ENCODE measurements at places on chromosomes 7 and 10.

GRCh38 chr10:28256776-28257175 lies 46.1 kb downstream of the MPP7 start:
- no peak for DNase-seq

DNA sequence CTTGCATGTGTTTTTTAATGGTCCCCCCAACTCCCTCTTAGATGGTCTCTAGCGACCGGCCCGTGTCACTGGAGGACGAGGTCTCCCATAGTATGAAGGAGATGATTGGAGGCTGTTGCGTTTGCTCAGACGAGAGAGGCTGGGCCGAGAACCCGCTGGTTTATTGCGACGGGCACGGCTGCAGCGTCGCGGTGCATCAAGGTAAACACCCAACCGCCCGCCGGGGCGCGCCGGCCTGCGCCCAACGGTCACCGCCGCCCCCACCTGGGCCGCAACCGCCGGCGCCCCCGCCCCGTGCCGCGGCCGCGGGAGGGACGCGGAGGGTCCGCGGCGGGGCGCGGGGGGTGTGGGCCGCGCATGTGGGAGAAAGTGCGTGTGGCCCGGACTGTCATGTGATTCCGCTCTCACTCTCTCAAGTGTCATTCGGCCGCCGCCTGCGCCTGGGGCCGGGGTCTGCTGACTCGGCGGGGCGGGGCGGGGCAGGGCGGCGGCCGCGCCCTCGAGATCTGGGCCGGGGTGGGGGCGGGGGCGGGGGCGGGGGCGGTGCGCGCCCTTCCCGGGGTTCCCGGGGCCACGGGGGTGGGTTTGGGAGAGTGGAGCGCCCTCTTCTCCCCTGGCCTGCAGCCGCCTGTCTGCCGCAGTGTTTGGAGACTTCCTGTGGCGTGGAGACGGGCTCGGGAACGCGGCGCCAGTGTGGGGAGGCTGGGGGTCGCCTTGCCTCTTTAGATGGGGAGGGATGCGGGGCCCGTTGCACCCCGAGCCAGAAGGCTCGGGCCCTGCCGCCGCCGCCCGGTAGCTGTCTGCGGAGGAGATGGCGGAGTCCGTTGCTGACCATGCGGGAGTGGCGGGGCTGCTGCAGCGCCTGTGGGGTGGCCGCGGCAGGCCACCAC lies 817 bp downstream of the MLLT10 start:
- peak; percentile 79 for DNase-seq

- DNase-seq, result no peak
Measured at GRCh38 chr10:99656199-99657064, 2.9 kb upstream of the ENTPD7 start.

DNA sequence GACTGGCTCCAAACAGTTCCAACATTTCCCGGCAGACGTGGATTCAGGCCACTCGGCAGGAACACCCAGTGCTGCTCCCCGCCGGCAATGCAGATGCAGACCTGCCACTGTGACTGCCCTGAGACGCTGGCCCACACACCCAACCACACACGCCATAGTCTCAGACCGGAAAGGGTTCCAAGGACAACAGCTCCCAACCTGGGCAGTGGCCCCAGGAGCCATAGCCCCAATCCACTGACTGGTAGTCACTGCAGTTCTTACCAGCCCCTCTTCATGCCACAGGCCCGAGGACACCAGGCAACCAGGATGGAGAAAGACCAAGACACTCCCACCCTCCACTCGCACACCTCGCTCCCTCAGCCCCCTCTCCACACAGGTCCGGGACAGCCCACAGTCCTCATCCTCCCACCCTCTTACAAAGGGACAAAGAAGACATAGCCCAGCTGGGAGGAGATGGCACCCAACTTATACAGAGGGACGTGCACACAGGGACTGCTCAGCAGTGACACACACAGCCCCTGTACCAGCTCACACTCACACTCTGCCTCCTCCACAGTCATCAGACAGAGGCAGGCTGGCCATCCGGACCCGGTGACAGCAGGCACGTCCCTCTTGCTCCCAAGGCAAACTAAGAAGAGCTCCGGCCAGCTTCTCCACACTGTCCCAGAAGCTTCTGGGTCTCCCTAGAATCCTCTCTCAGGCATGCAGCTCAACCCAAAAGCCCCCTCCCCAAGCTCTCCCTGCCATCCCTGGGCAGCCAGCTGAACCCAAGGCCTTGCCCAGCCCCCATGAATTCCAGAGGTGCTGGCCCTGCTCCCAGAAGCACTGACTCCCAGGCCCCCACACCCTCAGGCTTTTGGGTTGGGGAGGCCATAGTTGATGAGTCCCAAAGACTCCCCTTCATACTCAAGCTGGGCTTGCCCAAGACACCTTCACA lies 24.8 kb downstream of the KCNH2 start:
- DNase-seq, result no peak

DNA sequence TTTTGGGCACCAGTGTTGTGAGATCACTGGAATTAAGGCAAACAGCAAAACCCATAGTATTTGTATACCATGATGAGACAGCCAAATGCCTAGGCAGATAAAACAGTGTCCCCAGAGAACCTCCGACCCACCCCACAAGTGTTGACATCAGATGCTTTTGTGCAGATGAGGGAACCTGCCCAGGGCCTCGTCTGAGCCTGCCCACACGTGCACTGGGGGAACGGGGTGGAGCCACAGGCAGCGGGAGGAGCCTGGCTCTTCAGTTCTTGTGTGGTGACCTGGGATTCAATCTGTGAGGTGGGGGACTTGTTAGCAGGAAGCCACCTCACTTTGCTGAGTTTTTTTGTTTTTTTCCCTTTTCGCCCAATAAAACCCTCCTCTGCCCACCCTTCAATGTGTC lies 33.4 kb upstream of the OPTN start:
- no peak for DNase-seq

DNA sequence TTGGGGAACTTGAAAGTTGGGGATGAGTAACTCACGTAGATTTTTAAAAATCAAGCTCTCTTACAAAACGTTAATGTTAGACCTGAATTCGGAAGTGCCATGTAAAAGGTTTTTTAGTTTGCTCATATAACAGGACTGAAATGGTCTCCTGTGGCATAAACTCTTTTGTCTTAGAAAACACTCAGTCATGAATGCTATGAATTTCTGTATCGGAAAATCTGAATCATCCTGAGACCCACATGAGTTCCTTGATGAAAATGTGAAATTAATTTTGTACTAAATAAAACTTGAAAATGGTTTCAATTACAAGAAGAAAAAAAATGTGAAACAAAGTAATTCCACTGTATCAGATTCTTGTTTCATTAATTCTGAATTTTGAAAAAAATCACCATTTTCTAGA lies 134.8 kb upstream of the BMPER start:
- DNase-seq, result no peak

DNA sequence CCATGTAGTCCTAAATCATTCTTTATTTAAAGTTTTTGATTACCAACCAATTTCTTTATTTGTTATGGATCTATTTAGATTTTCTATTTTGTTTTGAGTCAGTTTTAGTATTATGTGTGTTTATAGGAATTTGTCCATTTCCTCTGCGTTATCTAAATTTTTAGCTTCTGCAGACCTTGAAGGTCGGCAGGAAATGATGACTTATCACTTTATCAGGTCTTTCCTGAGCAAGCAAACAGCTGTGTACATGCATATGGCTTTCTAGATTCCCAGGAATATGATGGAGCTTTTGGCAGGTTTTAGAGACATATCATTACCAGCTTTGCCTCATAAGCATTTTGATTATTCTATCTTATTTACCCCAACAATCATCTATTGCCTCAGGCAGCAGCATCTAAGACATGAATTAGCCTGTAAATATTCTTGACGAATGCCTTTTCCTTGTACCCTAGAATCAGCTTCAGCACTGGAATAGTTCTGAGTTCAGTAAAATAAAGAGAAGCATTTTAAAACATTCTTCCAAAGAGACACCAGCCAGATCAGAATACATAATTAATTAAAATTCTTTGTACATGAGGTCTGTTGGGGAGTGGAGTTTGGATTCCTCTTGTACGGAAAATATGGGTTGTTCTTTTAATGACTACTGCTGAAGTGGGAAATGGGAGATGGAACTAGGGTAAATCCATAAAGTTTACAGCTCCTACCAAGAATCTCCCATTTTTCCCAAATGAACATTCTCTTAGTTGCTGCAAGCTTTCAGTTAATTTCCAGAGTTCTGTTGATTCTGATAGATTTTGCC lies 408.8 kb upstream of the SEMA3C start:
- no peak for DNase-seq

DNA sequence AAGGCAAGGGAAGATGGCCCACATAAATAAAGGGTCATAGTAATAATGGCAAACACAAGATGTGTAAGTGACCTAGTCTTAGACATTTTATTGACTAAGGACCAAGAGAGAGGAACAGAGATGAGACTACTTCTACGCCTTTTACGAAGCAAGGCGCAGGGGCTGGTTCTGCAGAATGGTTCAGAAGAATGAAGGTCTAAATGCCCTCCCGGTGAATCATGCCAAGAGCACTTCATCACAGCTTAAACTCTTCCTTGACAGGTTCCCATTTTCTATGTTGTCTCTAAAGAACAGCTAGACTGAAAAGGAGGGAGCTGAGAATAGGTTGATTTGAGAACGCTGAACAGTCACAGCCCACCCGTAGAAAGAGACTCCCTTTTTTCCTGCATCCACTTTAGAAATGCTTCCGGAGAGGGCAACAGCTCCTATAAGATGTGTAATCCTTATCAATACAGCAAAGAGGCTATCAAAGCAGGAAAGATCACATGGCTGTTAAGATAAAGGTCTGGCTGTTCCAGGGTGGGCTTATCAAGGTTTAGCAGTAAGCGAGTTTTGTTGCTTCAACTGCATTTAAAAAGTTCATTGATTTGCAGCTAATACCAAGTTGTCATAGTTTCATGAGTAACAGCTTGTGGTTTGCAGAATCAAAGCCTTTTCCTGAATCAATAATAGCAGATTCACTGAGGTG lies 93.4 kb upstream of the AUTS2 start:
- DNase-seq, result no peak

DNA sequence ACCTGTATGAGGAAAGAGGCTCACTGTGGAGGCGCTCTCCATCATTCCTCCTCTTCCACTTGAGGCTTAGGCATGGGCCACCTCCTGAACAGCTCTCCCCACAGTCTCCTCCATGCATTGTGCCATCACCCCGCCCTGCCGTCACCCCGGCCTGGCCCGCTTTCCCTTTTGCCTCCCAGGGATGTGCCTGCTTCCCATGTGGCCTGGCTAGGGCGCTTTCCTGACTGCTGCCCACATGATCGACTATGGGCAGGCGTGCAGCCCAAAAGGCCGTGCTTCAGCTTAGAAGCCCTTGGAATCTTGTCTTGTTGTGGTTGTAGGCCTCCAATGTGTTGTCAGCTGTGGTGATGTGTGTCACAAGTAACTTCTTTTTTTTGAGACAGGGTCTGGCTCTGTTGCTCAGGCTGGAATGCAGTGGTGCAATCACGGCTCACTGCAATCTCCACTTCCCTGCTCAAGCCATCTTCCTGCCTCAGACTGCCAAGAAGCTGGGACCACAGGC lies 1.8 kb upstream of the ACTR3C start:
- DNase-seq, result no peak

- DNase-seq, result no peak
Measured at GRCh38 chr10:3861795-3862194, 76.8 kb upstream of the KLF6 start.

DNA sequence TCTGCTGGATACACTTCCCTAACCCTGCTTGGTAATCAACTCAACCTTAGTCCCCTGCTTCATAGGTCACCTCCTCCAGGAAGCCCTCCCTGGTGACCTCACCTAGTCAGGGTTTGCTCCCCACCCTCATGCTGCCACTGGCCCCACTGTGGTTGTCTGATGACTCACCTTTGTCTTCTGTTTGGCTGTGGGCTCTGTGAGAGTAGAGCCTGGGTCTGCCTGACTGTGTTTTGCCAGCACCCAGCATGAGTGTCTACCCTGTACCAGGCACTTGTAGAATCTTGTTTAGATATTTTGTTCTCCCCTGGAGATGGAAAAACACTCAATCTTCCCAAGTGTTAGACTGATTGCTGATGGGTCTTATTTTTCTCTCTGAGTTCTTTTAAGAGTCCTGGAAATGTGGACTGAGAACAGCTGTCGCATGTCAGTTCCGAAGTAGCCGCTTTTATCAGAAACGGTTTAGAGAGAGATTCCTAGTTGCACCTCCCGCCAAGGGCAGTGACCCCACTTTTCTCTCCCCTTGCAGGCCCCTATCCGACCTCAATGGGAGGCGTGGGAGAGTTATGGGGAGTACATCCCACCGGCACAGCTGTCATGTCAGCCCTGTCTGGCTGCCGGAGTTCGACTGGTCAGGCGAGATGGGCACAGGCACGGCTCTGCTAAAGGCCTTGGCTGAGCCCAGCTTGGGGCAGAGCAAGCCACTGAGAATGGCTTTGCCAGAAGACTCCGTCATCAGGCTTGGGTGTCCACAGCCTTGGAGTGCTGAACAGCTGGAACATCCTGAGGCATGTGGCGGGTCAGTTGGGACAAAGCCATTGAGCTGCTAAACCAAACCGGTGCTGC lies 134.3 kb downstream of the GRK5 start:
- no peak for DNase-seq

DNA sequence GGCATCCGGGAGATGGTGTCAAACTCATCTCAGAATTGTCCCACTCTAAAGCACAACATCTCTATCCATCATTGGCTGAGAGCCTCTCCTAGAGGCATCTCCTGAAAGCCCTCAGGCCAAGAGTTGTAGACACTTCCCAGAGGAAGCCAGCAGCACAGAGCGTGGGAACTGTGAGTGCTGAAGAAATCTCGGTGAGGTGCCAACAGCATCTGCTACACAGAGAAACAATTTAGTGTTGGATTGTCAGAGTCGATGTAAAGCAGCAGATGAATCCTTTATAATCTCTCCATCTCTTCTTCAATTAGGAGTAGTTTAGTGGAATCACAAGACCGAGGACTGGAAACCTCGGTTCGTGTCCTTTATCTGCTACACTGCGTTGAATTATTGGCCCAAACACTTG lies 172.2 kb downstream of the C7orf25 start:
- no peak for DNase-seq

DNA sequence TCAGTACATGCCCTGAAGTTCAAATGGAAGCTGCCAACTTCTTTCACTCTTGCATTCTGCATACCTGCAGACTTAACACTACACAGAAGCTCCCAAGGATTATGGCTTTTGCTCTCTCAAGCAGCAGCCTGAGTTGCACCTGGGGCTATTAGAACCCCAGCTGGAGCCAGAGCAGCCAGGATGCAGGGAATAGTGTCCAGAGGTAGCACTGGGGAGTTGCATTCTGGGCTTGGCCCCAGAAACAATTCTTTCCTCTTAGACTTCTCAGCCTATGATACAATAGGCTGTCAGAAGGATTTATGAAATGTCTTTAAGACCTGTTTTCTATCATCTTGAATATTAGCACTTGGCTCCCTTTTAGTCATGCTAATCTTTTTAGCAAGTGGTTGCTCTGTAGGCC lies 886.7 kb upstream of the GHITM start:
- no peak for DNase-seq

GRCh38 chr7:41024126-41024525 lies 678.8 kb downstream of the INHBA start:
- DNase-seq, result no peak

- no peak for DNase-seq
Measured at GRCh38 chr7:157661611-157661975, 324.8 kb downstream of the DNAJB6 start.

GRCh38 chr10:127612-128432 lies 7.4 kb upstream of the ZMYND11 start:
- DNase-seq, result no peak

Data from GM23338 (cell line).